ENCODE measurements at places on chromosomes 2 and 18.

DNA sequence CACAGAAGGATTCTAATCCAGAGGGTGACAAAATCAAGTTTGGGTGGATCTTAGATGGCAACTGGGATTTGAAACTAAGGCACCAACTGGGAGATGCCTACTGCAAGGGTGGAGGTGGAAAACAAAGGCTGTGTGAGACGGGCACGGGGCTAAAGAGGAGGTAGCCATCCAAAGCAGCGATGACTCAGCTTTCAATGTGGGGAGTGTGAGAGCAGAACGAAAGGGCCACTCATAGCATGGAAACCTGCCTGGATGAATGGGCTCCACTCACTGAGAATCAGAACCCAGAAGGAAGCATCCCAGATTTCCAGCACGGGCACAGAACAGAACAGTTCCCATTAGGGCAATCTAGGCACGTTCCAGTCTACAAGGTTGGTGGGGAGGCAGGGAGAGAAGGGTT lies 159.5 kb downstream of the COL4A4 start:
- DNase-seq, result no peak

DNA sequence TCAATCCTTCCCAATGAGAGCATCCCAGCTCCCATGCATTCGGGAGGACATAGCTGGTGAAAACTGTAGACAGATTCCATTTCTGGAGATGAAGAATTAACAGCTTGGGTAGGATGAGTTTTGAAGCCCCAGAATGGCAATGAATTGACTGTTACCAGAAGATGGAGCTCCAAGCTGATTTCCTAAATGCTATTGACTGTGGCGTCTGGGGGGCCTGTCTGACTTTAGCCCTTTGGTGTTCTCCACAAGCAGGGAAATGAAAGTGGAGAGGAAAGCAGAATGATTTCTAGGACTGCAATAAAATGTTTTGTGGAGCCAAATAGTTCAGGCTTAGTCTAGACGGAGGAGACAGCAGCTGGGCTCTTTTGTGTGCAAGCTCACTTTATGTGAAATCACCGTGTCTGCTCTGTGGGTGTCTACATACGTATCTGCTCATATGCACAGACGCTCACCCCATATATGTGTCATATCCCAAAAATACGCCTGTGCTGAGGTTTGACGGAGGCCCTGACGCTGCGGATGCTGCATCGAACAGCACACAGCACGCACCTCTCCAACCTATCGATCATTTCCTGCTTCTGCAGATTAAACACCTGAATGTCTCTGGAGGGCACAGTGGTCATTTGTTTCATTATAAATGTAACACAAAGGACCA lies 166.4 kb upstream of the PXDN start:
- DNase-seq, result no peak

DNA sequence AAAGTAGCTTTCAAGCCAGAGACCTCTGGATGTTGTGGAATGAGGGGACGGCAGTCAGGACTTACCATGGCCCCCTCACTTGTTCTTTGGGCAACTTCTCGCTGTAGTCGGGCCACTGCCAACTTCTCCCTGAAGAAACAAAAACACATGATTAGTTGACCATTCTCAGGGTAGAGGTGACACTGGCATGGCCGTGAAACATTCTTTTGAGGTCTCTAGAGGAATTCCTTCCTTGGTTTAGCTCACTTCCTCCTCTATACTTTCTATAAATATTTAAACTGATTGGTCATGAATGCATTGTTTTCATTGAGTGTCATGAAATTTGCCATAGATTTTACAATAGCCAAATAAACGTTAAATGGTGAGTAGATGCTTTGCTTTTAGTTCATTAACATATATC lies 354.6 kb downstream of the NCKAP5 start:
- DNase-seq, result no peak

GRCh38 chr2:140893685-140894084 lies 1237.1 kb downstream of the LRP1B start:
- DNase-seq, result peak; percentile 1

DNA sequence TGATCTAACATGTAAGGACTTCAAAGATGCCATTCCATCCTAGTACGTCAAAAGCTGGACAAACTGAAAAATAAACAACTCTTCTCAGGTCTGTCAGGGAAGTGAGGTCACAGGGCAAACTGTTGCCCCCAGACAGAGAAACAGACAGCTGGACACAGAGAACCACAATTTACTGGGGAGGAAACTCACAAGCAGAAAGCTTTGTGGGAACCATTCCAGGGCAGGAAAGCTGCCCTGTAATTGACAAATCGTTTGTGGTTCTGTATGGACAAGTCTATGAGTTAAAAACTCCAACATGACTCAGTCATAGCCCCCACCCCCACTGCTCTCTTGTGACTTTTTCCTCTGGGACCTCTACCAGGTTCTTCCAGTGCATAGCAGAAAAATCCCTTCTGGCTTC lies 28.4 kb downstream of the MCEE start:
- DNase-seq, result peak; percentile 58

DNA sequence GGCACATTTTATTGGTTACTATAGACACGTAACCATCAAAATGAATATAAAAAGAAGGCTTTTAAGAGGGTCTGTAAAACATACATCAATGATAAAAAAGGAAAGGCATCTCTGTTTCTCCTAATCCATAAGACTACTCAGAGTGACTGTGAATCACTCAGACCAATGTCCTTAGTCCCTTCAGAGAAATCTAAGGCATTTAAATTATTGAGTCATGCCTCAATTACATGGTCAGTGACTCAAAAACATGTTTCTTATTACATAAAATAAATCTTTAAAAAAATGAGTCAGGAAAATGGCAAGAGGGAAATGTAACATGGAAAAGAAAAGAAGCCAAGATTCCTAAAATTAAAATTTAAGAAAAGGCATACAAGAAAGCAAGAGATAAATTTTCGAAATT lies 146.6 kb downstream of the ERBB4 start:
- peak; percentile 39 for DNase-seq

DNA sequence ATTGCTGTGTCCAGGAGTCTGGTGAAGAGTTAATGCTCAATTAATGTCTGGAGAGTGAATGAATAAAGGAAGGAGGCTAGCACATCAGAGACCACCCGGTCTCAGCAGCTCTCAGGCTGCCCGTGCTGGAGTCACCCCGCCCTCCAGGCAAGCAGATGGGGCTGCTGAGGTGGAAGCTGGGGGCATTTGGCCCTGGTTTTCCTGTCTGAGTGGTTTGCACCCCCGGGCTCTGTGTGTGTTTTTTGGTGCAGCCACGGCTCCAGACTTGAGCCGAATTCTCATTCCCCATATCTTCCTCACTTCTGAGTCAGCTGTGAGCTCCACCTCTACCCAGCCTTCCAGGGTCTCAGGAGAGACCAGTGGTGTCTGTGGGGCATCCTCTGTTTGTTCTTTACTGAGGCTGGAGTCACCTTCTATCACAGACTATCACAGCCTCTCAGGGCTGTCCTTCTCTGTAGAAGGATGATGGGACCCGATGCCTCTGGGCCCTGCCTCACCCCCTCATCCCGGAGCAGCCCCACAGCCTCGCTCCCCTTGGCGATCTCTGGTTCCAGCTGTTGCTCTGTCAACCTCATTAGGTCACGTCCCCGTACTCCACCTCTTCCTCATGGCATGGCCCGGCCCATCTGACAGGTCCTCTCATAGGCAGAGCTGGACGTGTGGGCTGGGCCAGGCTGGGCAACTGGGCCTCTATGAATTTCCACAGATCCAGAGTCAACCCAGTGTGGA lies 60.8 kb downstream of the HS1BP3 start:
- no peak for DNase-seq

DNA sequence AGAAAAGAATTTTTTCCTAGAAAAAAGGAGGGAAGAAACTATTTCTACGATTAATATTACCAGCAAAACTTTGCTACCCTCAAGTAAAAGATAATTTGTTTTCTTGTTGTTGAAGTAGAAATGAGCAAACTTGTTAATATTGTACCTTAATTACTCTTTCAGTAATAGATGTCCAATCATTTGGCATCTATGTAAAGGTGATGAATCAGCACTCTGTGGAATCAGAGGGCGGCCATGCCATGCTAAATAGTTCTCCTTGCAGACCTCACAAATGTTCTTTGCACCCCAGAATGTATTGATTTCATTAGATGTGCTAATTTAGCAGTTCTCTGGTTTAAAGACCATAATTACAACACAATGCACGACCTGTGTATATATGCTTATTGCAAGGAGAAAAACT lies 29.1 kb upstream of the THSD7B start:
- DNase-seq, result no peak
